ENCODE measurements at places on chromosomes 2 and 18.
A peak's percentile ranks its signal among the peaks of the same experiment; 100 is the strongest.

DNA sequence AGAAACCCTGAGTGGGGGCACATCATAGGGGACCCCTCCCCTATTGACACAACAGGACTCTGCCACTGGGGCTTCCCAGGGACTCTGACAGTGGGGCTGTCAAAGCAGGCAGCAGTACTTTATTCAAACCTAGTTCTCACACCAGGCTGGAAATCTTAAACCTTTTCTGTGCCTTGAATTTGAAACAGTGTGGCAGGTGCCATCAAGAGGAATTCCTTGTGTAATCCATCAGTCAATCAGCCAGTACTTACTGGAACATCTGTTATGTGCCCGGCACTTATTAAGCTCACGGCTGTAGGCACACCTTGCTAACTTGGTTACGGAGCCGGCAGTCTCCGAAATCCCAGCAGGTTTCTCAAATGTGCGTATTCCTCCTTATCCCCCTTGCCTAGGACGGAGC, 12.0 kb downstream of the GLI2 start:
- no peak for DNase-seq
- peaks cover 37% of the 10 kb centered on the region for H3K4me1 ChIP-seq
- H3K36me3 ChIP-seq, result peaks cover 33% of the 10 kb centered on the region
- H3K4me3 ChIP-seq, result no peak overlapping the region
- H3K27ac ChIP-seq, result no peak overlapping the region

- H3K27ac ChIP-seq, result no peak overlapping the region
- no peak overlapping the region for H3K4me3 ChIP-seq
- peaks cover 3% of the 10 kb centered on the region for H3K36me3 ChIP-seq
- H3K4me1 ChIP-seq, result no peaks in the 10 kb centered on the region
- DNase-seq, result no peak
These were observed 137.7 kb downstream of the TANC1 start for GRCh38 chr2:159106109-159106508.

DNA sequence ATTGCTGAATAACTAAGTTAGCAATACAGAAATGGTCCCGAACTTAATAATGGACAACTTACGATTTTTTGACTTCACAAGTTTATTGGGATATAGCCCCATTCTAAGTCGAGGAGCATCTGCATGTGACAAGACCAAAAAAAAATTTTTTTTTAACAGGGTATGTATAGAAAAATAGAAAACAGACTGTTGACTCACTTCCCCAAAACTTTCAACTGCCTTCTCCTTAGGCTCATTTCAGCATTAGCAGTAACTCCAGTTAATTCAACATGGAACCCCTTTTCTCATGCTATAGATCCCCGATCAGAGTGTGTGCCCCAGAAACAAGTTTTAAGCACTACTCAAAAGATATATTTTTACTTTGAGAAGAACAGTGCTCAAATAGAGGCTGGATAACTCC, 5.4 kb downstream of the CD302 start:
- H3K36me3 ChIP-seq, result no peaks in the 10 kb centered on the region
- H3K4me3 ChIP-seq, result no peak overlapping the region
- no peak overlapping the region for H3K27ac ChIP-seq
- no peak for DNase-seq

DNA sequence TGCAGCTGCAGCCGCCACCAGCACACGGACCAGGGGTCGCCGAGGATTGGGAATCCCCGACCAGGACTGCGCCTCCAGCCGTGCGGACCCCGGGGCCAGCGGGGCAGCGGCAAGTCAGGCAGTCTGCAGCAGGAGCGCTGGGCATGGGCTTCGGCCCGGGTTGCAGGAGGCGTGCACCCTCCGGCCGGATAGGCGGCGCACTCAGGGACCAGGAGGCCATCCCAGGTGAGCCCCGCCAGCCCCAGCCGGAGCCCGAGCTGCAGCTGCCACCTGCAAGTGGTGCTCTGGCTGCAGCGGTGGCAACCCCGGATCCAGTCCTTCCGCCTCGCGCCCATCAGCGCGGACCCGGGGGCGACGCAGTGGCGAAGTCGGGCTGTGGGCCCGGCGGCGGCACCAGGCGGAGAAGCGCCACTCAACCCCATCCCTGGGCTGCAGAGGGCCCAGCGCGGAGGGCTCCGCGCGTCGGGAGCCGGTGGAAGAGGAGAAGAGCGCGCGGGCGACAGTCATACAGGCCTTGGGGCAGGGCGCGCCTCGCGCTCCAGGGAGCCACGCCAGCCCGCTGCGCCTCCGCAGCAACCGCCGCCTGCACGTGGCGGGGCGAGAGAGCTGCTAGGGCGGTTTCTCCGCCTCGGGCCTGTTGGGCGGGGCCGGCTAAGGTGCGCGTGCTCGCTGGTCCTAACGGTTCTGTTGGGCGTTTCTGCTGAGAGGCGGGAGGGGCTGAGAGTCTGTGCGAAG, 73.8 kb downstream of the RPIA start:
- no peaks in the 10 kb centered on the region for H3K36me3 ChIP-seq
- peak; percentile 30 for DNase-seq
- H3K4me3 ChIP-seq, result peak overlapping the region; percentile 42
- H3K27me3 ChIP-seq, result peaks cover 23% of the 10 kb centered on the region
- no peaks in the 10 kb centered on the region for H3K4me1 ChIP-seq

GRCh38 chr2:126879348-126880298, 19.1 kb upstream of the TEX51 start:
- H3K36me3 ChIP-seq, result peaks cover 2% of the 10 kb centered on the region
- no peaks in the 10 kb centered on the region for H3K27me3 ChIP-seq
- peaks cover 5% of the 10 kb centered on the region for H3K4me1 ChIP-seq
- DNase-seq, result no peak
- H3K27ac ChIP-seq, result peak overlapping the region; percentile 10

DNA sequence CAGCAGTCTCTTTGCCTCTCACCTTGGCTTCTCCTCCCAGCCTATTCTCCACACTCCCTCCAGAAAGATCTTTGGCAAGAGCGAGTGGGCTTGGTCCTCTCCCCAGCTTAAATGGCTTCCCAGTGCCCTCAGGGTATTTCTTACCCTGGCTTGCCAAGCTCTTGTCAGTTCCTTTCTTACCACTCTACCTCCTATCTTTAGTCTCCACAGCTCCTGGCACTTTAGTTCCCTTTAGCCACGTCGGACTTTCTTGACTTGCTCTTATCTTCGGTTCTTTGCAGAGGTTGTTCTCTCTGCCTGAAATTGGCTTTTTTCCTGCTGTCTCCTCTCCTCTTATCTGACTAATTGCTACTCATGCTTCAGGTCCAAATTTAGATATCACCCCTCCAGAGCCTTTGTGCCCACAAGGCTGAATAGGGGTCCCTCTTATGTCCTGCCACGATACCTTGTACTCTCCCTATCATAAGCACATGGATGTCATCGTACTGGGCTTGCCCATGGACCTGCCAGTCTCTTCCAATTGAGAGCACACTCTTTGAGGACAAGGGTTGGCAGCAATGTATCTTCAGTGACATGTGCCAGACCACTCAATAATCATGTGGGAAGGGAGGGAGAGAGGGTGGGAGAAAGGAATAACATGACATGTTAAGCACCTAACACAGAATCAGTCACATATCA, 131.7 kb upstream of the CTAGE1 start:
- H3K4me1 ChIP-seq, result peaks cover 4% of the 10 kb centered on the region
- H3K4me3 ChIP-seq, result no peak overlapping the region
- no peak overlapping the region for H3K27ac ChIP-seq
- H3K36me3 ChIP-seq, result no peaks in the 10 kb centered on the region
- DNase-seq, result no peak
- no peaks in the 10 kb centered on the region for H3K27me3 ChIP-seq

DNA sequence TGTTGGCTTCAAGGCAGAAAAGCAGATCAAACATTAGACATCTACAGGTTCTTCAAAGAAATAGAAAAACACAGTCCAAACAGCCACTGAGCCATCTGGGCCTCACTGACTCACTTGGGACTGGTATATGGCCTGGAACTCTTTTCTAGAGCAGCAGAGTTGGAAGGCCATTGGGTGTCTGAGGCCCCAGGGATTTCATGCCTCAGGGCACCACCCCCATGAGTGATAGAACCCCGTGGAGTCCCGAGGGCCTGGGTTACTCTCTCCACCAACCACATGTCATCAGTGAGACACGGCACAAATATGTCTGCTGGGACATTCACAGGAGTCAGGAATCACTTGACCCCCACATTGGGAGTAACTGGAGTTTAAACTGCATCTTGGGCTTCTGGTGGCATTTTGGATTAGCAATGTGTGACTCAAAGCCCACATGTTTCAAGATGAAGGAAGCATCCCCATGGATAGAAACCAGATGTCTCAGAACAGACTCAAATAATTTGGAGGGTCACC, 44.0 kb downstream of the CAPN13 start:
- H3K4me1 ChIP-seq, result no peaks in the 10 kb centered on the region
- no peaks in the 10 kb centered on the region for H3K36me3 ChIP-seq
- no peak overlapping the region for H3K4me3 ChIP-seq
- no peak for DNase-seq

DNA sequence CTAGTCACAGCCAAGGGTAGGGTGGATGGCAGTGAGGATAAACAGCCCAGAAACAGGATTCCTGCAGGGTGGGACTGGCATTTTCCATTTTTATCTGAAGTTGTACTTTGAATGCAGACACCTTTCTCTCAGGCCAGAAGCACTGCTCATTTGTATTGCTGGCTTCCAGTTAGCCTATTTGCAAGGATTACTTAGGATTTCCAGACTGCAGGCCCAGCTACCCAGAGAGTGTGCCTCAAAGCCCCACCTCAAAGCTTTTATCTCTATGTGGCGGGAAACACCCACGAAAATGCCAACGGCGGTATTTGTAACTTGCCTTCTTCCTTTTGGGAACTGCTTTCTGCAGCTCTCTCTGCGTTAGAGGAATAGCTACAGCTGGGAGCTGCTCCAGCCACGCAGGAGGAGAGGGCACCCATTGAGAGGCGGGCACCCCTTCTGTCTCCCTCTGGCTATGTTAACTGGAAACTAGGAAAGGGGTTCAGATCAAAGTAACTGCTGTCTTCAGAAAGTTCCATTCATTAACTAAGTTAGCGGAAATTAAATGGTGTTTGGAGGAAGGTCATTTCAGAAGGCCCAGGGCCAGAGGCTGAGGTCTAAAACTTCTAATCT, 144.9 kb downstream of the TGIF1 start:
- peak overlapping the region; percentile 51 for H3K4me3 ChIP-seq
- H3K36me3 ChIP-seq, result peaks cover 17% of the 10 kb centered on the region
- peak overlapping the region; percentile 46 for H3K27ac ChIP-seq

Data from neuronal stem cell (in vitro differentiated cells).